ENCODE measurements at places on chromosomes 13 and 19.

DNA sequence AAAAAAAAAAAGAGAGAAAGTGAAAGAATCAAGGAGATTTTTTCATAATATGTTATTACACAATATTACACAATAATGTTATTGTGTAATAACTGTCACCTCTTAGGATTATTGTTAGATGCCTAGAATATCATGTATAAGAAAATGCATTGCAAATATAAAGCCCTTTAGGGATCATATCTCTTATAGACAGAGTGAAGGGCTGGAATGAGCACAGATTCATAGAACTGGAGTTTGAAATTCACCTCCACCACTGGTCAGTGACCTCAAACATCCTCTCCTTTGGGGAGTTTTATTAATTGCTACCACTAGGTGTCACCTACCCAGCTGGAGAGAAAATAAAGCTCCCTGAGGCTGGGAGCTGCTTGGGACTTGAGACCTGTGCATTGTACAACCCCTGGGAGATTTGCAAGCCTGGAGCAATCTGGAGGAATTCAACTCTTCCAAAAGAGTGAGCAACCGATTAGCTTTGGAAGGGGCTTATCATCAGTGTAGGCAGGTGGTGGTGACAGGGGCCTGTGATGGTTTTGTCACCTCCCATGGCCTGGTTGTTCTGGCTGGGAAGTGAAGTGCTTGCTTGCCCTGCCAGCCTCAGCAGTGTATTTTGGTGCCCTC is 30.3 kb upstream of the FRY start:
- peak; percentile 23 for DNase-seq

DNA sequence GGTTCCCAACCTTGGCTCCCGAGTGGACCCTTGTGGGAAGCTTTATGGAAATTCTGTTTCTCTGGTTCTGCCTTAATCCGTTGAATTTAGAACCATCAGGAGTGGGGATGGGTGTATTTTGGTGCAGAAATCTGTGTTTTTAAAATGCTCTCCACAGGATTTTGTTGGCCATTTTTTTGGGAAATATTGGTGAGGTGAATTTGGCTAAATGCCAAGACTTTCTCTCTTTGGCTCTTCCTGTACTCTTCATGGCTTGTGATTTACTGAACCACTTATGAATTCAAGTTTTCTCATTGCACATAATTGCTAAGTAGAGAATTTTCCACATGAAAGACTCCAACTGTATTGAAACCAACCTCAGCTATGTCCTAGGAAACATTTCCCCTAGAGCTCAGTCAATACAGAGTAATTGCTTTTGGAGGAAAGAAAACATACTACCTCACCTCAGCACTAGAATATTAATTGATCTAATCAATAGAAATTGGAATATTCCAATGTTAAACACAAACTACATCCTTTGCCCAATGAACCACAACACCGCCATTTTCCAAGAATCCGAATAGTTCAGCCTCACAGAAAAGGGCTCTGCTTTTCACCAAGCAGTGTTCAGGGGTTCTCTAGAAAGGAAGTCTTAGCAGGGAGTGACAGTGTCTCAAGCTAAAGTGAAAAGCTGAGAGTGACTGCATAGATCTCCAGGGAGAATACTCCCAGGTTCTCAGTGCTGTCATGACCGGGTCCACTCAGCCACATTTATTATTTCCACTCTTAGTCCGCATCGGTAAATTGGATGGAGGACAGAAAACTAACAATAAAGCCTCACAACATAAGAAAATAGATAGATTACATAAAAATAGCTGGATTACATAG is 60.3 kb downstream of the ERCC5 start:
- DNase-seq = no peak

- no peak for DNase-seq
These were observed 110.6 kb downstream of the PCDH9 start for GRCh38 chr13:67119481-67119894.

- DNase-seq = no peak
These were observed 48.3 kb upstream of the FAM216B start for GRCh38 chr13:42733046-42733445.

- no peak for DNase-seq
These were observed 10.8 kb downstream of the UBXN6 start for GRCh38 chr19:4446704-4447200.

DNA sequence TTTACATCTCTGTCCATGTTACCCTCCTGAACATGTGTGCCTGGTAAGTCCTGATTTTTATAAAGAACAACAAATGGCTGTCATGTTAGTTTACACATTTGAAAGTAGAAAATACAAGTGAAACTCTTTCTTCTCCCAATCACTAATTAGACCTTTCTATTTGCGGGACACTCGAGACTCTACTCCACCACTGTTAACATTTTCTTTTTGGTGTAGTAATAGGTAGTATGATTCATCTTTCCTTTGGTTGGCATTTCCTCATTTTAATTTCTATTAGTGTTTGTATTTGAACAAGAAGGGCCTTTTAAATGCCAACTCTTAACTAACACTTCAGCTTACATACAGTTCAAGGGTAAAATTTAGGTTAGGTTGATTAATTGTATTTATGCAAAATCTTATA is 371.1 kb downstream of the PCDH9 start:
- no peak for DNase-seq

- DNase-seq = no peak
These were observed 193.6 kb downstream of the IRS2 start for GRCh38 chr13:109592770-109593169.

DNA sequence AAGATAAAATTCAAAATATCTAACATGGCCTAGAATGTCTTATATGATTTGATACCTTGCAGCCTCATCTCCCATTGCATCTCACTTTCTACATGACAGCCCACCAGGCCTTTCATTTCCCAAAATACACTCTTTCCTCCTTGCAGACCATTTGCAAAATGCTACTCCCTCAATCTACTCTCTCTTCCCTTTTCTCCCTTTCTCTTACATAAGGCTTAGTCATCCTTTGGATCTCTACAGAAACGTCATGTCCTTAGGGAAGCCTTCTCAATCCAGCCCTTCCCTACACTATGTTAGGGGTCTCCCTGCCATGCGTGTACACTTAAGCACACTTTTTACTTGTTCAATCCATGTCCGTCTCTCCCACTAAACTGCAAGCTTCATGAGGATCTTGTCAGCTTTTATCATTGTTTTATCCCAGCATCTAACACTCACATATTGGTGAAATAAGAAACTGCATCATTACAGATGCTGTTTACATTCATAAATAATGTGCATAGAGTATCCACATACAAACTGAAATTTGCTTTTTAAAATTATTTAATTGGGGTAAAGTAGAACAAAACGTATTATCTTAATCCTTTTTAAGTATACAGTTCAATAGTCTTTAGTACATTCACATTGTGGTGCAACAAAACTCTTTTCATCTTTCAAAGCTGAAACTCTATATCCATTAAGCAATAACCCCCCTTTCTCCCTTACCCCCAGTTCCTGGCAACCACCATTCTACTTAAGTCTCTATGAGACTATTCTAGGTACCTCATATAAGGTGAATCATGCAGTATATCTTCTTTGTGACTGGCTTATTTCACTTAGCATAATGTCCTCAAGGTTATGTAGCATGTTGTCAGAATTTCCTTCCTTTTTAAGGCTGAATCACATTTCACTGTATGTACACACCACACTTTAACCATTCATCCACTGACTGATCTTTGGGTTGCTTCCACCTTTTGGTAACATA is 11.5 kb upstream of the WBP4 start:
- DNase-seq = no peak

GRCh38 chr19:15476325-15476724 is 3.0 kb downstream of the PGLYRP2 start:
- no peak for DNase-seq

- no peak for DNase-seq
These were observed 235.0 kb downstream of the PCCA start for GRCh38 chr13:100323937-100324336.
